ENCODE measurements at places on chromosomes 3 and 15. TPM values are rescaled to one million over a fixed set of nuclear protein-coding genes. Genes with fewer than 3 reads are reported as not detected.

Gene LOXL1
- polyA plus RNA-seq, result 24.2 TPM

Gene SAMMSON
- polyA plus RNA-seq, result not detected

DNA sequence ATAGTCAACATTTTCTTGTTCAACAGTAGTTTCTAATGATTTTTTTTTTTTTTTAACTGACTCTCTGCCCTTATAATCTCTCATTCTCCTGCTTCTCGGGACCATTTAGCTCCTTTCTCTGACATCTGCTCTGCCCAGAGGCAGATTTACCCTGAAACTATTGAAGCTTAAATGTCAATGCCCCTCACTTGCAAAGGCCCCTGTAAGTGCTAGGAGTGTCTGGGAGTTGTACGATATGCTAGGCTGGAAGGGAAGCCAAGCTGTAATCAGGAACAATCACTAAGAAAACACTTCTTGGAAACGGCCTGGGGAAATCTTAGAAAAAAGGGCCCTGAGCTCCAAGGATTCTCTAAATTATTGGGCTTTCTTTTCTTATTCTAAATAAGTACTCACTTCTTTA is 5.8 kb upstream of the PLOD2 start:
- DNase-seq, result peak; percentile 44

DNA sequence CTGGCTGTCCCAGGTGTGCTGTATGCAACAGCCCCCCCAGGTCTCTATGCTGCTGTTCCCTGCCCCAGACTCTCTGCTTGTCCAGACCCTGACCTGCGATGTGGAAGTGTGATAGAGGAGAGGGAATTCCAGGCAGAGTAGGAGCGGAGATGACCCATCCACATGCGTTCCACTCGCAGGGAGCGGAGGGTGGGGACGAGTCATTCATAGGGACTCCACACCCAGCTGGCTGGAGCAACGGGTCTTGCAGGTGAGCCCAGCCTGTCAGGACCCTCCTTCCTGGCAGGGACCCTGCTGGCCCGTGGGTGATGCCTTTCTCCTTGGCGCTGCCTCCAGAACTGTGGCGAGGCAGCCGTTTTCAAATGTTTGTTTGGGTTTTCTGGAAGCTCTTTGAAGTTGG is 58.8 kb downstream of the CEMIP start:
- no peak for DNase-seq

DNA sequence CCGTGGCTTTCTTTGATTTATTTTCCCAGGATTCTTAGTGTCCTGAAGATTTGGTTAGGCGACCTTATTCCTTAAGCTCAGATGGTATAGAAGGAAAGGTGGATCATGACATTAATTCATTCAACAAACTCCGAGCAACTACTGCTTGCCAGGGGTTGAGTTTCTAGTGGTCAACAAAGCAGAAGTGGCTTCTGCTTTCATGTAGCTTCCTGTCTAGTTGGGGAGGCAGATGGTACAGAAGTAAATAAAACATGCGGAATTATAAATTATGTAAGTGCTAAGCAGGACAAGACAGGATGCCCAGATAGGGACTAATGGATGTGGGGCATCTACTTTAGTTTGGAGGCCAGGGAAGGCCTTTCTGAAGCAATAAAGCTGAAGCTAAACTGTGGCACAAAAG is 15.6 kb downstream of the EEFSEC start:
- DNase-seq, result no peak
